Endothelial cell (in vitro differentiated cells): ENCODE measurements at places on chromosomes 2 and 18.
A peak's percentile ranks its signal among the peaks of the same experiment; 100 is the strongest.

GRCh38 chr2:208320686-208321085, 54.6 kb downstream of the PIKFYVE start:
- no peak for DNase-seq

- no peak for DNase-seq
Observed at GRCh38 chr18:23133860-23134779, 1.2 kb upstream of the CABLES1 start.

DNA sequence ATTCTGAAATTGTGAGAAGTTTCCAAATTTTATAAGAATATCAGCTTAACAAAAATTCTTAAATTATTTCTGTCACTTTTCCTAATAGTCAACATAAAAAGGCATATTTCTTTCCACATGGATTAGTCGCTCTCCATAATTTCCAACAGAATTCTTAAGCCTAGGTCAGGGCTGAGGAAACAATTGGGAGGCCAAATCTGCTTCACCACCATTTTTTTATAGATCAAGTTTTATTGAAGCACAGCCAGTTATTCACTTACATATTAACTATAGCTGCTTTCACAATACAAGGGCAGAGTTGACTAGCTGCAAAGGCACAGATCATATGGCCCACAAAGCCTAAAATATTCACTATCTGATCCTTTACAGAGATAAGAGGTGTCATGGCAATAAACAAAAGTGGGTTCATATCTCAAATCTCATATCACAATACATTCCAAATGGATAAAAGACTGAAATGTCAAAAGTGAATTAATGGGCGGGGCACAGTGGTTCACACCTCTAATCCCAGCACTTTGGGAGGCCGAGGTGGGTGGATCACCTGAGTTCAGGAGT, 18.7 kb downstream of the MEMO1 start:
- no peak for DNase-seq

GRCh38 chr18:8874872-8875271, 169.5 kb downstream of the MTCL1 start:
- DNase-seq, result no peak

DNA sequence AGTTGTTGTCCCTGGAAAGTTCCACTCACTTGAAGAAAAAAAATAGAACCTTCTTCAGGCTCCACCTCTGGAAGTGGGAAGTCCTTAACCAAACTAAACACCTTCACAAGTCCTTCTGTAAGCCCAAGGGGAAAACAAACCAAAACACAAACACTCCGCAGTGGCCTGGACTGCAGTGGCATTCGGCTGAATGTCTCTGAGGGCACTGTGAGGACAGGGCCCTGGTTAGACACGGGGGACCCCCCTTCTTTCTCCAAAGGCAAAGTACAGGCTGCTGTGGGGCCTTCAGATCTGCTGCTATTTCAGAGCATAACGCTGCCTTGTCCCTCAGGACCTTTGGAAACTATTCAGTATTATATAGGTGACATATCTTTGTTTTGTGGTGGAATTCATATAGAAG, 28.1 kb downstream of the FOSL2 start:
- no peak for DNase-seq

DNA sequence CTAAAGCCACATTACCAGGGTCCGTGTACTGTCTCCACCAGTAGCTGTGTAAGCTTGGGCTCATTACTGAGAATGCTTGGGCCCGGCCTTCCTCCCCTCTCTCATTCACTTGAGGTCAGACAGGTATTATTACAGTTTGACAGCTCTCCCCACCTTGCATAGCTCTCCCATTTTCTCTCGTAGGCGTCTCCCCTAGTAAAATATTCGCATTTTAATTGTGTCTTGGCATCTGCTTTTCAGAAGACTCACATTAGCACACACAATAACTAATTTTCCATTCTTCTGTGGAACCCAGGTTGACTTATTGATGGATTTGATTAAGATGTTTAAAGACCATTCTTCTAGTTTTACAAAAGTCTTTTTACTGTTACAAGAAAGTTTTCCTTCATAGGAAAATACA, 71.1 kb upstream of the CYP20A1 start:
- DNase-seq, result no peak

- no peak for DNase-seq
Observed at GRCh38 chr2:215504547-215504946, 68.7 kb upstream of the FN1 start.

GRCh38 chr2:170967553-170967952, 38.5 kb downstream of the GORASP2 start:
- no peak for DNase-seq

DNA sequence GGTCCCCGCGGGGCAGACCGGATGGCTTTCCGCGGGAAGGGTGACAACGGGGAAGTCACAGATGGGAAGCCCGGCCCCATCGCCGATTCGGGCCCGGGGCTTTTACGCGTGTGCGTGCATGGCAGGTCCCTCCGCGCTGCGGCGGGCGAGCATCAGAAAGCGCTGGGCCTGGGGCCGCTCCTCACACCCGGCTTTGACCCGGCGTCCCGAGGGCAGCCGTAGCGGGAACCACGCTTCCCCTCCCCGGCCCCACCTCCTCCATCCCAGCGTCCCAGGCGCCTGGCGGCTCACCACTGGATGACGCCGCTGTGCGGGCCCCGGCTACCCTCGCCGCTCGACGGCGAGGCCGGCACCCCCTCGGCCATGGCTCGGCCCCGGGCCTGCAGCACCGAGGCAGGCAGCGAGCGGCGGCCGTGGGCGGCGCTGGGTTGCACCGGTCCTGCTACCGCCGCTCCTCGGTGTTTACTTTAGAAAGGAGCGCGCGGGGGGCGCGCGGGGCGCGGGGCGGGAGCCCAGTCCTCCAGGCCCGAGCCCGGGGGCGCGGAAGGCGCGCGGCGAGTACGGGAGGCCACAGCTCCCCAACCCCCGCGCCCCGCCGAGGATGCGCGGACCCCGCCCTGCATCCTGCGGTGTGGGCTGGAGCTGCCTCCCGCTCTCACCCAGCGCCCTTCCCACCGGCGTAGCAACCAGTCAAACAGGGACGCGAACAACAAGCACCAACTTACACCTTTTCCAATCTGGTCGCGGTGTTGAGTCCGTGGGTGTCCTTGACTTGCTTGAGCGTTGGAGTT, 806 bp downstream of the RFX8 start:
- peak; percentile 59 for DNase-seq

GRCh38 chr2:136344339-136344738, 226.4 kb upstream of the CXCR4 start:
- DNase-seq, result no peak

DNA sequence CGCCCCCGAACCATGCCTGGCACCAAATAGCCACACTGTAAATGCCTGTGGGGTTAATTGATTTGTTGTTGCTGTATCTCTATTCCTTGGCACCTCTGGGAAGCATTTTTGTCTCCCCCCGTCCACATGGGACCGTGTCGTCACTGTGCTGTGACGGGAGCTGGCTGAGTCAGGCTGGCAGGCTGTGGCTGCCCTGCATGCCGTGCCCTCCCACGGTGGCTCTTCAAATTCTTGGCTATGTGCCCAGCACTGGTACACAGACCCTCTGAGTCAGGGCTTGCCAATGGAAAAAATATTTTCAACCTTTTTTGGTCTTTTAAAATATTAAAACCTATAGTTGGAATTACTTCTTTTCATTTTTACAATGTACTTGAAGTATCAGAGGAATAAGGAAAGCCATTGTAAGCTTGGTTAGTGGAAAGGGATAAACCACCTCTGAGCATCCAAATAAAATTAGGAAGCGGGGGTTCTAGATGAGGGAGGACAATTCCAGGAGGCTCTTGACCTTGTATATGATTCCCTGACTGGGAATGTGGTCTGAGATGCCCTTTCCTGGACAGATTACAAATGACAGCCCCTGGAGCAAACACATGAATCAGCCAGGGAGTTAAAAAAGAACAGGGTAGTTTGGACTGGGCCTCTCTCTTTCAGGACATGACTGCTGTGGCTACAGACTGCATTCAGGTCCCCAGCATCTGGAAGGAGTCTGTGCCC, 59.4 kb downstream of the DGKD start:
- DNase-seq, result no peak

- no peak for DNase-seq
Observed at GRCh38 chr2:216159646-216160045, 50.5 kb downstream of the XRCC5 start.
